ENCODE measurements at places on chromosomes 3 and 15.
A peak's percentile ranks its signal among the peaks of the same experiment; 100 is the strongest.

DNA sequence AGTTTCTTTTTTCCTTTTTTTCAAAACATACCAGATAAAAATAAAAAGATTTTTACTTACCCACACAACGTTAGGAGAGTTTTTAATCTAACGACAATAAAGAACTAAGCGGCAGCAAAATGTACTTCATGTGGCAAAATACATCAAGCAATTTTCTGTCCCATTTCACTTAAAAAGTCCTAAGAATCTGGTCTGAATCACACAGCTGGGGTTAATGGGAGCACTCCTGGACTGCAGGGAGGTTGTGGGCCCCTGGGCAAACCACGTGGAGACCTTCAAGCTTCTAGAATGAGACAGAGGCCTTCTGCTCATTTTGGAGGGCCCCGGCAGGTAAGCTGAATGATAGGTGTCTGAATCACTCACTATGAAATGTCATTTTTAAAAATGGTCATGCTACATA lies 193.8 kb downstream of the RORA start:
- no peak for DNase-seq

DNA sequence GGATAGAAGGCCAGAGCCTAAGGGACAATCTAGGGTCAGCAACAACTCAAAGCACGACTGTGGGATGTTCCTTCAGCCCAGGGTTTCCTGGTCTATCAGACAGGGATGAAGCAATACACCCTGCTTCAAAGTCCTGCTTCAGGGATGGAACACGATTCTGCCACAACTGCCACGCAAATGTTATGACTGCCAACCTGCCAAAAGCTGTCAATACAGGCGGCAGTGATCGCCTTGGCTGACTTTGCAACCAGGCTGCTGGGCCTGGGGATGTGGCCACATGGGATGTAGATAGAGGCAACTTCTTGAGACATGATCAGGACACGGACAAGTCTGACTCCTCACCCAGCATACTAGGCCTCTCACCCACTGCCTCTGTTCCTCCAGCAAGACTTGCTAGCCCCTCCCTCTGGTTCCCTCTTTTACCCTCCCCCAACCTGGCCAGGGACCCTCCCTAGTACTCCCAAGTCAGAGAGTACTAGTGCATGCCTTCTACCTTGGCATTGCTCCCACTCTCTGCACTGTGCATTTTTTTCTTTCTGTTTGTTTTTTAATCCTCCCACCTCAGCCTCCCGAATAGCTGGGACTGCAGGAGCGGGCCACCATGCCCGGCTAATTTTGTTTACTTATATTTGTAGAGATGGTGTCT lies 7.6 kb downstream of the CCDC12 start:
- no peak for DNase-seq

GRCh38 chr3:190205739-190206138 lies 85.0 kb upstream of the P3H2 start:
- peak; percentile 48 for DNase-seq

DNA sequence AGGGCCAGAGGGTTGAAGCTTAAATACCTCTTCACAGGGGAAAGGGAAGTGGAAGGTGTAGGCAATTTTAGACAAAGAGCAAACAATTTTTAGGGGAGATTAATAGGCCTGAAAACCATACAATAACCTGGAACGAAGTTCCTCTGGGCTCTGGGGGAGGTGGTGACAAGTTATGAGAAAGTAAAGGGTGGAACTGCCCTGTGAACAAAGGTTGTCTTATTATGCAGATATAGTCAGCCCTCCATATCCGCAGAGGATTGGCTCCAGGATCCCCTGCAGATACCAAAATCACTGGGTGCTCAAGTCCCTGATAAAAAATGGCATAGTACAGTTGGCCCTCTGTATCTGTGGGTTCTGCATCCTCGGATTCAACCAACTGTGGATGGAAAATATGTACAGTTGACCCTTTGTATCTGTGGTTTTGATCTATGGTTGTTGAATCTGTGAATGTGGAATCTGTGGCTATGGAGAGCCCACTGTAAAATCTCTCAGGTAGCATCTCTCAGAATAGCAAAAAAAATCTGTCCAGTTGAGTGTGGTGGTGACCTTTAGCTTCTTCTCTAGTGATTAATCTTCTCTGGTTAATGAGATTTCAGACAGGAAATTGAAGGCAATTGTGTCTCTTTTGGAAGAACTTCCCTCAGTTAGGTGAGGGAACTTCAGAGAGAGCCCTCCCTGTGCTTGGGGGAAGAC lies 40.2 kb downstream of the CLEC3B start:
- no peak for DNase-seq

- no peak for DNase-seq
These were observed 11.6 kb upstream of the RPL29 start for GRCh38 chr3:52007291-52007690.

GRCh38 chr3:44554626-44555592 lies at the start of gene ZKSCAN7:
Gene ZKSCAN7 (plus strand): TSS chr3:44555193. CDS start chr3:44557048, 1,855 bp downstream.
- peak; percentile 30 for DNase-seq

DNA sequence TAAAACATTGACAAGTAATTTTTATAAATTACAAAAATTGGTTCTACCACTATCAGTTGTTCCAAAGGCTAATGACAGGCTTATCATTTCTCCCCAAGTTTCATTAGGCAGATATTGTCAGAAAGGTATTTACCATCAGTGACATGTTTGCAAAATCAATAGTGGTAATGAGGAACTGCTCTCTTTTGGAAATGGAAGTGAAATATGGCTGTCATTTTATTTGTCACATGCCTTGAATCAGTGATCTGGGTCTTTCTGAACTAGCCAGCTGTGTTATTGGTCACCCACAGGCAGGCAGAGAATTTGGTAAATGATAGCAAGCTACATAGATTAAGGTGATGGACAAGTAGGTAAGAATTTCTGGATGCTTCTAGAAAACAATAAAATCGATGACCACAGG lies 268.0 kb upstream of the ARHGEF26 start:
- DNase-seq = no peak

- DNase-seq = no peak
These were observed 32.3 kb downstream of the VGLL4 start for GRCh38 chr3:11611341-11611799.

DNA sequence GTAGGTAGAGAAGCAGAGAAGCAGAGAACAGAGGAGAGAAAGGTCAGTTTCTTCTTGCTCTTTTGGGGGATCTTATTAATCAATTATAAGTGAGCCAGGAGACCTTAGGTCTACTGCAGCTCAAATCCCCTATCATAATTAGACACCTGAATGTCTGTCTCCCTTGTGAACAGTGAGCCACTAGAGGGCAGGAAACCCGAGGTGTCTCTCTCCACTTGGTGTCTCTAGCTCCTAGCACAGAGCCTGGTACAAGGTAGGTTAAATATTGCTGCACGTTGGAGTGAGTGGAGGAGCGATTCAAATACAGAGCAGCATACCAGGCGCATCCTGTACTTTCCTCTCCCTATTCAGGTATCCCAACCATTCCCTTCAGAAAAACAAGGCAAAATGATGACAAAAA lies 2.0 kb upstream of the ST8SIA2 start:
- peak; percentile 52 for DNase-seq

GRCh38 chr3:127740136-127740915 lies 67.6 kb downstream of the ABTB1 start:
- DNase-seq = no peak
